ENCODE measurements at places on chromosomes 4 and X.

GRCh38 chrX:107686026-107686425 lies 57.7 kb downstream of the PRPS1 start:
- DNase-seq: no peak

- no peak for DNase-seq
Measured at GRCh38 chr4:109278594-109279031, 23.8 kb downstream of the COL25A1 start.

GRCh38 chr4:87555773-87556619 lies 26.8 kb upstream of the SPARCL1 start:
- DNase-seq: no peak

DNA sequence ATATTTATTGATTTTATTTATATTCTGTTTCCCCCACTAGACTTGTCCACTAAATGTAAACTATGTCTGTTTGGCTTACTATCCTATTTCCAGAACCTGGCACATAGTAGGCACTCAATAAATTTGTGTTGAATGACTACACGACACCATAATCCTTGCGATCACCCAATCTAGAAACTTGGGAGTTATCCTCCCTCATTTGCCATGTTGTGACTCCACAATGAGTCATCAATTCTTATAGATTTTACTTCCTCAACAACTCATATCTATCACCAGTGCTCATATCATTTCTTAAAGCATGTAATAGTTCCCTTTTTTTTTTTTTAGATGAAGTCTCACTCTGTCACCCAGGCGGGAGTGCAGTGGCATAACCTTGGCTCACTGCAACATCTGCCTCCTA lies 39.9 kb upstream of the VAMP7 start:
- no peak for DNase-seq

GRCh38 chr4:84479663-84480062 lies 19.4 kb downstream of the NKX6-1 start:
- DNase-seq: no peak

GRCh38 chrX:38151441-38151840 lies 69.2 kb downstream of the SRPX start:
- DNase-seq: no peak

GRCh38 chr4:101593666-101594065 lies 196.9 kb upstream of the BANK1 start:
- no peak for DNase-seq

DNA sequence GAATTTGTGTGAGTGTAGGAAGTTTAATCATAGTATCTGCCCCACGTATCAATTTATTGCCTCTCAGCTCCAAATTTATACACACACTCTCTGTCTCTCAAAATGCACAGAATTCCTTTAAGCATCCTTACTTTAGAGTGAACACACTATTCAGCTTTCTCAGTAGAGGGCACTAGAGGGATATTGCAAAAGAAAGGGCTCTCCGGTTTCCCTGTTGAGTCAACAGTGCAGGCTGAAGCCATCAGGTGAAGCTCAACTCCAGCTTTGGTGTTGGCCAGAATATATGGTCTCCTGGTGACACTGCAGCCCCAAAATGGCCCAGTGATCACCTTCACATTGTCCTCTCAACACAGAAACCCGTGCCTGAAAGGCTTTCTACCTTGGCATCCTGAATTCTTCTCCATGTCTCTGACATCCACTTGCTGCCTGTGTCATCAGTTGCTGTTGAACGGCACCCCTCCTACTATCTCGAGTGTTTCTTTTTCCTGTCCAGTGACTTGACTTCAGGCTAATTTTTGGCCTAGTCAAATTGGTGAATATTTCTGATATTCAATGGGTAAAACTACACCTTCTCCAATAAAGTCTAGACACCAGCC lies 670.5 kb downstream of the GABRG1 start:
- peak; percentile 17 for DNase-seq

DNA sequence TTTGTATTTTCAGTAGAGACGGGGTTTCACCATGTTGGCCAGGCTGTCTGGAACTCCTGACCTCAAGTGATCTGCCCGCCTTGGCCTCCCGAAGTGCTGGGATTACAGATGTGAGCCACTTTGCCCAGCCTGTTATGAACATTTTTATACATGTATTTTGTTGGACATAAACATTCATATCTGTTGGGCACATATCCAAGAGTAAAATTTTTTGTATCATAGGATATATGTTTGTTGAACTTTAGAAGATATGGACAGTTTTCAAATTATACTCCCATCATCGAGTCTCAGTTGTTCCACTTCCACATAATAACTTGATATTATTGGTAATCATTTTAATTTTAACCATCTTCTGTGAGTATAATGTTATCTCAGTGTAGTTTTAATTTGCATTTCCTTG lies 23.6 kb downstream of the GLRB start:
- DNase-seq: no peak

DNA sequence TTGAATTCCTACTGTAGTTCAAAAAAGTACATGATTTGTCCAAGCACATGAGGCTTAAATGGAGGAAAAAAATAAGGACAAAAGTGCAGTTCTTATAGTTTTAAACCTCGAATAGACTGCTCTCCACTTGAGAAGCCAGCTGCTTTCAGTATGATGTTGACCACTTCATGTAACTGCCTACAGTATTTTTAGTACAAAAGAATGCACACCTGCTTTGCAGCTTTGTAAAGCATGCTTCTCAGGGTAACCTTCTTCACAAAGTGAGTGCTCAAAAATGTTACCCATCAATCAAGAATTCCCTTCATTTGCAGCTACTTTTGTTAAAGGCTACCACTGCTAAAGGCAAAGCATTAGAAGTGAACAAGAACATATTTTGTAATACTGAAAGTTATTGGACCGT lies 83.4 kb upstream of the FAM47B start:
- DNase-seq: no peak

DNA sequence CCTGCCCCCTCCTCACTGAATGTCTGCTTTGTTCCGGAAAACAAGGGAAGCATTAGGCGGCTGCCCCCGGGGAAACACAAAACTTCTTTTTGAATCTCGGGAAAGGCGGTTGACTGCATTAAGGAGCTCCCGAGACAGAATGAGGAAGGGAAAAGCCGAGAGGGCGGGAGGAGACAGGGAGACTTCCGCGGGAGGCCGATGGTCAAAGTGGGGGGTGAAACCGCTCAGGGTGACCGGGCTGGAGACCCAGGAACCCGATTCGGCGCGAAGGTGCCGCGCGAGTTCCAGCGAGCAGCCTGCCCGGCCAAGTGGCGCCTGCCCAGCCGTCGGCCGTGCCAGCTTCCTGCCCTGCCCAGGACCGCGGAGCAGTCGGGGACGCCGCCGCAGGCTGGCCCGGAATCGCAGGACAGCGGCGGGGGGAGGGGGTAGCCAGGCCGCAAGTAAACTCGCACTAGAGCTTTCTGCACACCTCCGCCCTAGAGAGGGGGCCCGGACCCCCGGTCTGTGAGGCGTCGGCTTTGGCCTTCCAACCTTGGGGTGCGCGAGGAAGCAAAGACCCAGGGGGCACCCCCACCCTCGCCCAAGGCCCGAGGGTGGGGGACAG lies 55.1 kb upstream of the BCOR start:
- DNase-seq: peak; percentile 39

All from nephron progenitor cell (in vitro differentiated cells).